Stimulated activated CD4-positive, alpha-beta T cell treated with anti-CD3 and anti-CD28 coated beads, TNF-alpha, amount 100 ng/mL, for 1 hour (primary cell): ENCODE measurements at places on chromosomes 11 and 22.

GRCh38 chr11:118886681-118887111 is 3.0 kb downstream of the CXCR5 start:
- no peak for DNase-seq

- DNase-seq: no peak
These were observed 17.6 kb downstream of the PATZ1 start for GRCh38 chr22:31328544-31328960.

- no peak for DNase-seq
These were observed 204.4 kb downstream of the ADAMTS15 start for GRCh38 chr11:130652671-130653335.

GRCh38 chr11:17722000-17722643 is 2.8 kb downstream of the MYOD1 start:
- DNase-seq: no peak

- no peak for DNase-seq
These were observed 5.9 kb downstream of the TMPRSS13 start for GRCh38 chr11:117923275-117923674.

DNA sequence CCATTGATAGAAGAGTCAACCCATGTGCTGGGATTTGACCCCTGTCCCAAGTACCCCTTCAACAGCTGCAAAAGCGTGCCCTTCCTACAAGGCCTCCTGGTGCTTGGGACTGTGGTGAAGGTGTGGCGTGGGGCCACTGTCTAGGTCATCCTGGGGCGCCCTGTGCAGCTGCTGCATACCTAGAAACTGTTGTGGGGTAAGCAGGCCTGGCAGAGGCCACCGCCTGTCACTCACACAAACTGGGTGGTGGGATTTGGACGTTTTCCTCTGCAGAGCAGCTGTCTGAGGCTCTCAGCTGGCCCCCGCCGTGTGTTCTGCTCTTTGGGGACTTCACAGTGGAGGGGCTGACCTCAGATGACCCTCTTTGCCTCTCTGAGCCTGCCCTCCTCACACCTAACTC is 69.7 kb downstream of the SCN3B start:
- no peak for DNase-seq

DNA sequence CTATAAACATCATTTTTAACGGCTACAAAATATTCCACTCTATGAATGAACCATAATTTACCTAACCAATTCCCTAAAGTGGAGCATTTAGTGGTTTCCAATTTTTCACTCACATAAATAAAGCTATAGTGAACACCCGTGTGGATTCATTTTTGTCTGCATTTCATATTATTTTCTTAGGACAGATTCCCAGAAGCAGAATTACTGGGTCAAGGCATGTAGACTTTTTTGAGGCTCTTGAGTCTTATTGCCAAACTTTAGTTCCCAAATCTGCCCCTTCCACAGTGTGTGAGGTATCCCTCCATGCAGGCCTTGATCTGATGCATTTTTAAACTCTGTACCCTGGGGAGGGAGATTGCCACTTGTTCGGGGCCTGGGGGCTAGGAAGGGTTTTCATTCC is 198.2 kb downstream of the TENM4 start:
- DNase-seq: no peak

- no peak for DNase-seq
These were observed 15.2 kb upstream of the SORL1-AS1 start for GRCh38 chr11:121467965-121468364.

DNA sequence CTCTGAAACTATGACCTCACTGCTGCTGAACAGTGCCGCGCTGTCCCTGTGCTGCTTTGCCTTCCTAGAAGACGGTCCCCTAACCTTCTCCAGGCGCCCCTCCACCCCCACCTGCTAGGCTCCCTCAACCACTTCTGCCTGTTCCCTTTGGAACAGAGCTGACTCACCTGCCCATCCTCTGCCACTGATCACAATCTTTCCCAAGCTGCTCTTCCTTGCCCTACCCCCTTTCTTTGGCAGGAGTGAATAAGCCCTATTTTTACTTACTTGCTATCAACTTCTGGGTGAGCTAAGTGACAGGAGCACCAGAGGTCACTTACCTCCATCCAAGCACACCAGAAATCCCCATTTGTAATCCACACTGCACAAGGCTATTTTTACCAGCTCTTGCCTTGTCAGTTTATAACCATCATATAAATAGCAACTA is 116.0 kb upstream of the BID start:
- DNase-seq: no peak

GRCh38 chr11:48170241-48171233 is 46.1 kb upstream of the OR4B1 start:
- no peak for DNase-seq

DNA sequence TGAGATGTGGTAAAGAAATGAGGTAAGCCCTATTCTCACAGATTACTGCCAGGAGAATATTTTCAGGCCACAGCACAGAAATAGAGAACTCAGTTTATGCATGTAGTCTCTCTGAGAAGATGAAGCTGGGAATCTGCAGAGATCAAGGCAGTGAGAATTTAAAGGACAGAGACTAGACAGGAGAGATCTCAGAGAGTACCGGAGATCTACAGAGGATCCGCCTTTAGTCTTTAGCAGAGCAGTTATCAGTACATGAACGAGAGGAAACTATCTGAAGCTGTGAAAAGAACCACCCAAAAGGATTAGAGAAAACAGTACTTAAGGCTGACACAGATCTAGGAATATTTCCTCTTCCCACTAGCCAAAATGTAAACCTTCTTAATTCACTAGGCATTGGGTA is 101.5 kb downstream of the DLG2 start:
- no peak for DNase-seq

- no peak for DNase-seq
These were observed 52.6 kb upstream of the SESN3 start for GRCh38 chr11:95283650-95284049.

GRCh38 chr11:68508425-68508824 is 47.9 kb downstream of the PPP6R3 start:
- no peak for DNase-seq

DNA sequence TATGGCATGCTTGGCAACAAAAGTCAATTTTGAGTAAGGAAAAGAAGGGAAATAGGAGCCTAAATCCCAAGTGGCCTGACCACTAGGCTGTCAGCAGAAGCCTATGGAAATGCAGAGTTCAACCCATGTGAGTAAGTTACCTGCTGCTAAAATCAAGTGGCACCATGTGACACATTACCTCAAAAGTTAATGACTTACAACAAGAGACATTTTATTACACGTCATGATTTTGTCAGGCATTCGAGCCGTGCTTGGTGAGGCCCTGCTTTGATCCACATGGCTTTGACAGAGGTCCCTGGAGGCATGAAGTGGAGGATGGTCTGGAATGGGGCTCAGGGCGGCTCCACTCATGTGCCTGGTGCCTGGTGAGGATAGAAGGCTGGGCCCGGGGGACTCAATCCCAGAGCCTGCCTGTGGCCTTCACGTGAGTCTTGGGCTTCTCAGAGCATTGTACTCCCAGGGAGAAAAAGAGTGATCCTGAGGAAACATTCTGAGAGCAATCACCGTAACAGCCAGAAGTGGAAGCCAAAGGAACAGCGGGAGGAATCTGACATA is 339.1 kb upstream of the B3GAT1 start:
- DNase-seq: no peak

- no peak for DNase-seq
These were observed 3.1 kb downstream of the CST6 start for GRCh38 chr11:66014804-66015453.
